ENCODE measurements at places on chromosomes 1 and 21. TPM values are rescaled to one million over a fixed set of nuclear protein-coding genes. Genes with fewer than 3 reads are reported as not detected.

RIMS3 gene
- polyA plus RNA-seq = 13.3 TPM

S100A8 gene
- not detected for polyA plus RNA-seq

WARS2 gene
- polyA plus RNA-seq = 4.3 TPM

PRKAA2 gene
- polyA plus RNA-seq = 2.6 TPM

AMY1B gene
- polyA plus RNA-seq = not detected

RBM11 gene
- polyA plus RNA-seq = 10.1 TPM

RBM34 gene
- 18.8 TPM for polyA plus RNA-seq

RHD gene
- 0.33 TPM for polyA plus RNA-seq

NPPA gene
- not detected for polyA plus RNA-seq

BACH1 gene
- polyA plus RNA-seq = 6.0 TPM

AADACL4 gene
- polyA plus RNA-seq = 0.13 TPM

- peak overlapping the region; percentile 78 for H3K4me3 ChIP-seq
- no peaks in the 10 kb centered on the region for H3K36me3 ChIP-seq
- peak overlapping the region; percentile 30 for H3K27ac ChIP-seq
- DNase-seq = no peak
- H3K4me1 ChIP-seq = peaks cover 6% of the 10 kb centered on the region
These were observed 688 bp downstream of the PTTG1IP start for GRCh38 chr21:44872649-44873355.

- H3K4me3 ChIP-seq = no peak overlapping the region
- H3K27ac ChIP-seq = no peak overlapping the region
- DNase-seq = no peak
- no peaks in the 10 kb centered on the region for H3K27me3 ChIP-seq
- no peaks in the 10 kb centered on the region for H3K4me1 ChIP-seq
These were observed 55.0 kb downstream of the S1PR1 start for GRCh38 chr1:101291562-101292380.

GRCh38 chr1:3352952-3353331 is 101.5 kb upstream of the ARHGEF16 start:
- H3K36me3 ChIP-seq = no peaks in the 10 kb centered on the region
- DNase-seq = no peak
- no peak overlapping the region for H3K27ac ChIP-seq
- no peak overlapping the region for H3K4me3 ChIP-seq
- no peaks in the 10 kb centered on the region for H3K4me1 ChIP-seq

GRCh38 chr1:51265618-51266017 is 29.5 kb downstream of the RNF11 start:
- no peaks in the 10 kb centered on the region for H3K36me3 ChIP-seq
- H3K27me3 ChIP-seq = no peaks in the 10 kb centered on the region
- no peaks in the 10 kb centered on the region for H3K4me1 ChIP-seq
- H3K27ac ChIP-seq = no peak overlapping the region
- no peak for DNase-seq
- H3K4me3 ChIP-seq = no peak overlapping the region

DNA sequence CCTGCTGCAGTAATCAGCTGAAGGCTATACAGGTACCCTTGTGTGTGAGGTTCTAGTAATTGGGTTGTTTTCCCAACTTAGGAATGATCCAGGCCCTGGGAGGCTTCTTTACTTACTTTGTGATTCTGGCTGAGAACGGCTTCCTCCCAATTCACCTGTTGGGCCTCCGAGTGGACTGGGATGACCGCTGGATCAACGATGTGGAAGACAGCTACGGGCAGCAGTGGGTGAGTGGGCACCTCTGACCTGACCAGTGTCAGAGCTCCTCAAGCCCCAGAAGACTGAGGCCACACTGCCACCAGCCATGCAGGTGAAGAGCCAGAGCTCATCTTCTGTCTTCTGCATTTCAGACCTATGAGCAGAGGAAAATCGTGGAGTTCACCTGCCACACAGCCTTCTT is 27.7 kb downstream of the ATP1A1 start:
- no peak overlapping the region for H3K27ac ChIP-seq
- H3K4me3 ChIP-seq = no peak overlapping the region
- H3K36me3 ChIP-seq = peaks cover 96% of the 10 kb centered on the region
- DNase-seq = no peak

GRCh38 chr1:183163316-183163715 is 22.7 kb upstream of the LAMC2 start:
- no peak for DNase-seq
- no peaks in the 10 kb centered on the region for H3K36me3 ChIP-seq
- H3K4me1 ChIP-seq = no peaks in the 10 kb centered on the region
- H3K27ac ChIP-seq = no peak overlapping the region

GRCh38 chr1:223180731-223181321 is 37.8 kb upstream of the TLR5 start:
- no peaks in the 10 kb centered on the region for H3K27me3 ChIP-seq
- H3K4me1 ChIP-seq = no peaks in the 10 kb centered on the region
- H3K27ac ChIP-seq = no peak overlapping the region
- H3K4me3 ChIP-seq = no peak overlapping the region
- DNase-seq = no peak
- H3K36me3 ChIP-seq = no peaks in the 10 kb centered on the region

DNA sequence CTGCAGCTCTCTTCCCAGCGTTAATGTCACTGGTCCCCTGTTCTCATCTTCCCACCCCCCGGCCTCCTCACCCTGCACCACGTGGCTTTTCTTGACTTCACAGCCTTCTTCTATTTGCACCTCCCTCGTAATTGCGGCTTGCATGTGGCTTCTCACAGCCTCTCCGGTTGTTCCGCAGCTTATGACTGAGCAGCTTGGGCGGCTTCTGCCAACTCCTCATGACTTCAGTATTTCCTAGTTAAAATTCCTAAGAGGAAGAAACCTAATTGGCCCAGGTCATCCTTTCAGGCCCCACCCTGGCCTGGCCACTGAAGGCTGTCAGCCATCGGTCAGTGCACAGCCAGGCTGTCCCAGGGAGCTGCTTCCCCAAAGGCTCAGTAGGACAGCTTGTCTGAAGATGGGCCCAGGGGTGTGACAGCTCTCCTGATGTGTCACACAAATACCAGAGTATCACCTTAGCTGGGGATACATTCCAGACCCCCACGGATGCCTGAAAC is 8.6 kb upstream of the RERE start:
- no peak overlapping the region for H3K4me3 ChIP-seq
- H3K4me1 ChIP-seq = 0 out of 2 replicates have a peak, but pooled peaks cover 3% of the 10 kb centered on the region
- DNase-seq = no peak
- H3K36me3 ChIP-seq = no peaks in the 10 kb centered on the region
- no peaks in the 10 kb centered on the region for H3K27me3 ChIP-seq

- H3K4me1 ChIP-seq = no peaks in the 10 kb centered on the region
- DNase-seq = no peak
- H3K36me3 ChIP-seq = no peaks in the 10 kb centered on the region
- no peak overlapping the region for H3K4me3 ChIP-seq
- H3K27ac ChIP-seq = no peak overlapping the region
- no peaks in the 10 kb centered on the region for H3K27me3 ChIP-seq
These were observed 90.9 kb upstream of the SLC44A3 start for GRCh38 chr1:94729267-94729666.

DNA sequence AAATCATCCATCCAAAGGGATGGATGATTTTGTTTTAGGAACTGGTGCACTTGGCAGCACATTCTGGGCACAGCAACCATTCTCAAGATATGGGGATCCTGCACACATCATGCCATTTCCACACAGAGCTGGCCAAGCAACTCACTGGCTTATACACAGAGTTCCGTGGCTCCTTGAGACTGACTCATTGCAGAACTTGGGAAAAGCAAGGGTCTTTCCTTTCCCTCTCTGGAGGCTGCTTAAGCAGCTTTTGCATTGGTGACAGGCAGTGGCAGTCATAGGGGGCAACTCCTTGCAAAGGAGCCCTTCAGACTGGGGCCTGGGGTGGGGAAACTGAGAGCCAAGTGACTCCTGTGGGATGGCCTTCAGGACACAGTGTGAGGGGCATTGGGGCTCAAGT is 1.9 kb upstream of the MAD2L2 start:
- DNase-seq = no peak
- H3K27me3 ChIP-seq = no peaks in the 10 kb centered on the region
- H3K4me1 ChIP-seq = peaks cover 20% of the 10 kb centered on the region
- H3K36me3 ChIP-seq = no peaks in the 10 kb centered on the region

DNA sequence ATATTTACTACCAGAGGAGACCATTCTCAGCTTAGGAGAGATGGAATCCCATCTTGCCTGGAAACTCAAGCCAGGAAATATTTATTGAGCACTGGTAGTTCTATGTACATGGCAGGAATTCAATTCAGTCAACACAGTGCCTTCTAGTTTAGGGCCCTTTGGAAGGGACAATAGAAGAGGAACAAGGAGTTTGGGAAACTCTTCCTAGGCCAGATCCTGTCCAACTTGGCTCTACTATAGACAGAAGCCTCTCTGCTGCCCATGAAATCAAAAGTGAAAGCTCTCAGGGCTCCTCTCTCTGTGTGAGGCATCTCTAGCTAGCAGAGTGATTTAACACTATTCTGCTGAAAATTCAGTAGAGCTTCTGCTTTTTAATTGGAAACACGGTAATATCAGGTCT is 244.6 kb upstream of the MAP1LC3C start:
- no peak overlapping the region for H3K4me3 ChIP-seq
- no peaks in the 10 kb centered on the region for H3K36me3 ChIP-seq
- no peak for DNase-seq
- peaks cover 4% of the 10 kb centered on the region for H3K4me1 ChIP-seq
- no peak overlapping the region for H3K27ac ChIP-seq
- no peaks in the 10 kb centered on the region for H3K27me3 ChIP-seq

- H3K4me1 ChIP-seq = peaks cover 7% of the 10 kb centered on the region
- DNase-seq = no peak
- H3K4me3 ChIP-seq = no peak overlapping the region
- no peaks in the 10 kb centered on the region for H3K27me3 ChIP-seq
- H3K36me3 ChIP-seq = no peaks in the 10 kb centered on the region
These were observed 596 bp downstream of the PADI4 start for GRCh38 chr1:17308593-17308992.

GRCh38 chr1:206106328-206107167 is 10.6 kb downstream of the AVPR1B start:
- no peaks in the 10 kb centered on the region for H3K36me3 ChIP-seq
- no peak overlapping the region for H3K27ac ChIP-seq
- H3K27me3 ChIP-seq = no peaks in the 10 kb centered on the region
- peak; percentile 91 for DNase-seq
- no peak overlapping the region for H3K4me3 ChIP-seq

DNA sequence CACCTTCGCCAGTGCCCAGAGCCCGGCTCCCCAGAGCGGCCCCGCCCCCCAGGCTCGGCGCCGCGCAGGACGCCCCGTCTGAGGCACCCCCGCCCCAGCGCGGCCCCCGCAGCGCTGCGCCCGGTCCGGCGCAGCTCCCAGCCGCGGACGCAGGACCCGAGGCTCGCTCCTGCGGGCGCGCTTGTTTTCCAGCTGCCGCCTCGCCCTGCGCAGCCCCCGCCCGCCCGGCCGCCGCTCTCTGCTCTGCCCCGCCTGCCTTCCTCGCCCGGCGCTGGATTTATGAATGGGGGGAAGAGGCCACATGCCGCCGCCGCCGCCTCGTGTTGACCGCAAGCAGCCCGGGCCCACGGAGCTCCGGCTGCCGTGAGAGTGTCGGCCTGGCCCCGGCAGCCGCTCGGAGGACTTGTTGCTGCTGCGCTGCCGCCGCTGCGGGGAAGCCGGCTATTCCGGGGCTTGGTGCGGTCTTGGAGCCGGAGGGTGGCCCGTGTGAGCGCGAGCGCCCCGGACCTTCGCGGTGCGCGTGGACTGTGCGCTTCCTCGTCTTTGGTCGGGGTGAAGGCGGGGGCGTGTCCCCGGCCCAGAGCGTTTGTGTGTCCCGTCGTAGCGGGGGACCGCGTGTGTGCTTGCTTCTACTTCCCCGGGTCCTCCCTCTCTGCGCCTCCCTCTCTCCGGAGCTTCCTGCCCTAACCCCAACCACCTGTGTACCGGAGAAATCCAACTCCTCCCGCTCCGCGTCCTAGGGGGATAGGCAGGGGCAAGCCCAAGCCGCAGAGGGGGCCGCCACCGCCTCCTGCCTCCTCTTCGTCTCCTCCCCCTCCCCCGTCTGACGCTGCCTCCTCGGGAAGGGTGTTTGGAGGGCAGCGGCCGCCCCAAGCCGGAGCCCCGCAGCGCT is 736 bp downstream of the KCNC4 start:
- H3K4me1 ChIP-seq = peaks cover 7% of the 10 kb centered on the region
- H3K27me3 ChIP-seq = peaks cover 21% of the 10 kb centered on the region
- no peak for DNase-seq

DNA sequence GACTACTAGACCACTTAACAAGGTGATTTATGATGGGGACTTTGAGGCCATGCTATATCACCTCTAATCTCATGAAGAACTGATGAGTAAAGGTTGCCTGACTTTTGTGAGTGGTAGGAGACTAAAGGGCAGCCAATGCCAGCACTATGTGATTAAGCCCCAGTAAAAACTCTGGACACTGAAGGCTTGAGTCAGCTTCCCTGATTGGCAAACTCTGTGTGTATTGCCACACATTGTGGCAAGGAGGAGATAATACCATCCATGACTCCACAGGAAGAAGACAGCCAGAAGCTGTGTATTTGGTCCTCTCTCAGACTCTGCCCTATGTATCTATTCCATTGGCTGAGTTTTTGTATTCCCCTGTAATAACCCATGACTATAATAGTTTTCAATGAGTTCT is 413.3 kb upstream of the ZRANB2 start:
- H3K36me3 ChIP-seq = no peaks in the 10 kb centered on the region
- no peak overlapping the region for H3K4me3 ChIP-seq
- no peak for DNase-seq
- H3K27me3 ChIP-seq = no peaks in the 10 kb centered on the region
- H3K4me1 ChIP-seq = no peaks in the 10 kb centered on the region

- no peaks in the 10 kb centered on the region for H3K27me3 ChIP-seq
- DNase-seq = no peak
- no peak overlapping the region for H3K27ac ChIP-seq
- no peak overlapping the region for H3K4me3 ChIP-seq
- no peaks in the 10 kb centered on the region for H3K4me1 ChIP-seq
These were observed 51.0 kb downstream of the KIAA0319L start for GRCh38 chr1:35505911-35506798.

DNA sequence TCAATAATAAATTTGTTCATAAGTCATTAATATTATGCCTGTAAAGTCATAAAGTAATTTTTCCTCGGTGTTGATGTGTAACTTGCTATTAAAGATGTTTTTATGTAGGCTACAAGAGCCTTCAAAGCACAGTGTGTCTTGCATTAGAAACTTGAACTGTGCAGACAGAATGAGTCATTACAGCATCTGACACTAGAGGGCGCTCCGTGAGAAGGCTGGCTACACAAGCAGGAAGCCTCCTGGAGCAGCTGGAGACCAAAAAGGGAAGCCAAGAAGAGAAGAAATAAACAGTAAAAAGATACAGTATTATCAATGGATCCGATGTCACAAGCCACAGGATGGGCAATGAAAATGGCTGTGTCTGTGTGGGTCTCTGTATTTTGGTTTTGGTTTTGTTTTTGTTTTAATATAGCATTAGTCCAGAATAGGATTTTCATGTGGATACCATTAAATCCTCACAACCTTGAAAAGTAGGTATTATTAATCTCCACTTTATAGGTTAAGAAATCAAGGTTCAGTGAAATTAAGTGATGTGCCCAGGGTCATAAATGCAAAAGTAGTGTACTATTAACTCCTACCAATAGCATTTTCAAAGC is 16.1 kb upstream of the LRRC8D start:
- peaks cover 11% of the 10 kb centered on the region for H3K4me1 ChIP-seq
- H3K27me3 ChIP-seq = no peaks in the 10 kb centered on the region
- DNase-seq = no peak
- no peak overlapping the region for H3K4me3 ChIP-seq

Measured in H1 (cell line).